ENCODE measurements at places on chromosomes 7 and 10.
A peak's percentile ranks its signal among the peaks of the same experiment; 100 is the strongest.

DNA sequence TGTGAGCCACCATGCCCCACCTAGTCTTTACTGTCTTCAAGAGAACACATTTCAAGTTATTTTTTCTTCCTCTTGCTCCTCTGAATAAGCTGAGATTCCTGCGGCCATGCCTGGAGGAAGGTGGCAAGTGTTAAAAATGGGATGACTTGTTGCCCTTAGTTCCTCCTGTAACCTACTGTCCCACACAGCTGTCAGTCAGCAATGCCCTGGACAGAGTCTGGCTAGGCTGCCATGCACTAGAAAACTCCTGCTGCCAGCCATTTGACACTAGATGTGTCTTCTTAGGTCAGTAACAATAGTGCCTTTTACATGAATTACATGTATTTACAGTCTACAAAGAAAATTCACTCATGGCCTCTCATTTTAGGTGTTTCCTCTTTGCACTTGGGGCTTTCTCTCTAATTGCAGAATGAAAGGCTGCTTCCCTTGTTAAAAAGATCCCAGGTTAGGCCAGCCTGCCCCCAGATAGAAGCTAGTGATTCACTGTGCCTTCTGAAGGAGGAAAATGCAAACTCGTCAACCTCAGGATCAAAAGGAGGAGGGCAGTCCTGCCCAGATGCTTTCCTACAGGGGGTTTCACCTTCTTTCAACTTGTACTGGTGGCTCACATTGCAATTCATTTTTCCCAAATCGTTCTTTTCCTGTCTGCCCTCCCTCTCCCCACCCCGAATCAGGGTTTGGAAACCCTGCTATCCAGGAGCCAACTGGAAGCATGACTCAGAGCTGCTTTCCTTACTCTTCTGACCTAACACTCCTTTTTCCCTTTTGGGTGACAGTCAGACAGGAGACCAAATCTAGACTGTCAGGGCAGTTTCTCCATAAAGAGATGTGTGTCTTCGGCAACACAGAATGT, 136.6 kb downstream of the SPAG6 start:
- DNase-seq, result no peak

- DNase-seq, result no peak
Observed at GRCh38 chr10:128087884-128088709, 38.1 kb downstream of the MKI67 start.

- no peak for DNase-seq
Observed at GRCh38 chr10:48468130-48468790, 136.6 kb downstream of the ARHGAP22 start.

GRCh38 chr7:44918029-44918428, 32.7 kb upstream of the PURB start:
- no peak for DNase-seq

DNA sequence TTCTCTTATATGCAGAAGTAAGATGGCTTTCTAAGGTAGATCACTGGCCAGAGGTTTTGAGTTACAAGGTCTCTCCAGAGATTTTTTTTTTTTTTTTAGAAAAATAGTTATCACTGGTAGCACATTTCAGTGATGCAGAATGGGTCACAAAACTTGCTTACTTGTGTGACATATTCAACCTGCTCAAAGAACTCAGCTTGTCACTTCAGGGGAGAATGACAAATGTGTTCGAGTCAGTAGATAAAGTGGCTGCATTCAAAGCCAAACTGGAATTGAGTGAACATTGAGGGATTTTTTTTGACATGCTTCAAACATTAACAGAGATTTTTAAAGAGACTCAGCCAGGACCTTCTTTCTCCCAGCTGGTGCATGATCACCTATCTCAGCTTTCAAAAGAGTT, 33.4 kb downstream of the PHTF2 start:
- DNase-seq, result no peak

DNA sequence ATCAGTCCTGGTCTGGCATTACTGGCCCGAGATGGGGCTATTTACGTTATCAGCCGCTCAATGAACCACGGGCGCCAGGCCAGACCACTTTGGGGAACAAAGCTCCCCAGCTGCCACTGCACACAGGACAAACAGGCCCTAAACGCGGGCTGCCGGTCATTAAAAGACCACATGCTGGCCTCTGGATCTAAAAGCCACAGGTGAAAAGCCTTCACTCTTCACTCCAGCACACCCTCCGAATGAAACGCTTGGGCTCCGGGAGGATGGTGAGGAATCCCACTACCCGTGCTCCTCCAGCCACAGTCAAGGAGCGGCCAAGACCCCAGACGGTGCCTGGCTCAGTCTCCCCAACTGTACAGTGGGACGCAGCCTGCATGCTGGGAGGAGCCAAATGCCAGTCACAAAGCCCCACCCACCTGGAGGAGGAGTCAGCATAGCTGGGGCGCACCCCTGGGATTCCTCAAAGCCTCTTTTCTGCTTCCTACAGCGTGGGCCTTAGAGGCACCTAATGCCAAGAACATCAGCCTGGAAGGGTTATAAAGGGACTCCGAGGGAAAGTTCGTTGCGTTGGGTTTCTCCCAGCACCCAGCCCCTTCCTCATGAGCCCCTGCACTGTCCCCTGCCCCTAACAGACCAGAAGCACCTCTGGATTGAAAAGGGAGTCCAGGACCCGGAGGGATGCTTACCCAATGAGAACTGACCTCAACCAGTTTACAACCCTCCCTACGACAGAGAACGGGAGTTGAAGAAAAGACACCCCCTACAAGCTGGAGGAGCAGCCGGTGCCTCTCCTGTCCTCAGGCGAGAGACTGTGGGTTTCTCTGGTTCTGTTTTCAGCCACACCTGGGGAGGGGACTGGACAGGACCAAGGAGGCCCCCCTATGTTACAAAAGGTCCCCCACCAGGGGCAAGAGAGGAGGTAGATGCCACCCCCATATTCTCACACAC, 4.7 kb downstream of the PDGFA start:
- DNase-seq, result no peak

GRCh38 chr10:77359950-77360520, 277.6 kb downstream of the KCNMA1 start:
- no peak for DNase-seq

GRCh38 chr7:23072048-23072447, 33.5 kb upstream of the KLHL7 start:
- no peak for DNase-seq

DNA sequence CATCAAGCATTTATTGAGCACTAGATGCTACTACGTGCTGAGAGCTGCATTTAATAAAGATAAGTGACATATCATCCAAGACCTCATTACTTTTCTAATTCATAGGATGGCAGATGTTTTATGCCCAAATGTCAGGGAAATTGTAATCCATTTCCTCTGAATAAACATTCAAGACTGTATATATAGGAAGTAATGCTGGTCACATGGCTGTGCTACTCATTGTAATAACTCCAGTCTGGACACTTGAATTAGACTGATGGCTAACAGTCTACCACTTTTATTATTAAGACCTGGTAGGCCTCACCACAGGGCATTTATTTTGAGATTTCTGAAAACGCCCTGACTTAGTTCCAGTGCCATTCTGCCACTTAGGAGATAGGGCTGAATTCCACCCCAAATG, 36.6 kb downstream of the PIK3AP1 start:
- DNase-seq, result no peak

DNA sequence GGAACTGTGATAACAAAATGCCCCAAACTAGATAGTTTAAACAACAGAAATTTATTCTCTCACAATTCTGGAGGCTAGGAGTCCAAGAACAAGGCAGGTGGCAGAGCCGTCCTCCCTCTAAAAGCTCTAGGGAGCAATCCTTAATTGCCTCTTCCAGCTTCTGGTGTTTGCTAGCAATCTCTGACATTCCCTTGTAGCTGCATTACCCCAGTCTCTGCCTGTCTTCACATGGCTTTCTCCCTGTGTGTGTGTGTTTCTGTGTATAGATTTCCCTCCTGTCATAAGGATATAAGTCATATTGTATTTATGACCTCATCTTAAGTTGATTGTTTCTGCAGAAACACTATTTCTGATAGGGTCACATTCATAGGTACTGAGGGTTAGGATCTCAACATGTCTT, 177.5 kb downstream of the WNT2 start:
- no peak for DNase-seq

DNA sequence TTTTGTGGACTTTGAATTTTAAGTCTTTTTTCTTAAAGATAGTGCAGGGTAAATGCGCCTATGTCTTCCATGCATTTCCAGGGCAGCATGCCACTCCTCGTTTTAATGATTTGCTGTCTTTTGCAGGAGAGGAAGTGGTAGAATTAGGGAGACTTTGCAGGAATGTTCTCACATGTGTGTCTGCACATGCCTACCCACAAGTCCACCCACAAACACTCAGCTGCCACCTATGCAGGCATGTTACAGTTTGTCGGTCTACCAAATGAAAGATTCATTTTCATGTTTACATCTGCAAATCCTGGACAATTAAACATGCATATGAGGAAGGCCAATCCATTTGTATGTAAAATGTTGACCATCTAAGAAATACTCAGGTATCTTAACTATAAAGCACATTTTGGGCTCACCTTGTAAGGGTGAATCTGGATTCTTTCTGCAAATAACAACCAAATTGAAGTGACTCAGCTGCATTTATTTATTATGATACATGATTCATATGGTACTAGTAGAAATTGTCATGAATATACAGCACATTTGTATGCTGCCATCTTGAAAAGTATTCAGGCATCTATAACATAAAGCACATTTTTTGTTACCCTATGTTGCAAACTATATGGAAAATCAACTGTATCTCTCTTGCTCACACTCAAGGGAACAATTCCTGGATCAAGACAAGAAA, 4.7 kb upstream of the TEX36 start:
- DNase-seq, result no peak

DNA sequence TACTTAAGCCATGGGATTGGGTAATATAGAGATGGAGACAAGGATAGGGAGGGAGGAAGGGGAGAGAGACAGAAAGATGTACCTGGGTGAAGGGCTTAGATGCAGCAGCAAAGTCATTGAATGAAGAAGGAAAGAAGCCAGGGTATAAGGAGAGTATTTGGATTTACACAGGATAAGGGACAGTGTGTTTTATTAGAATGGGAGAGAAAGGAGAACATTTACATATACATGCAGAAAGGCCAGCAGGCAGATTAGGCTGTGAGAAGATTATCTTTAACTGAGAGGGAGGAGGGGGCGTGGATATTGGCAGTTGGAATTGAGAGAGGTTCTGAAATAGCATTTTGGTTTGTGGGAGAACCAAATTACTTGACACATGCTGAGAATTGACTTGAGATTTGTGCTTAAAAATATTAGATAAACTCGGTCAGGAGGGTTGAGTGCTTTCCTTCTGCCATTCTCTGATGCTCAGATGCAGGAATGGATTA, 161.5 kb upstream of the ZNF804B start:
- no peak for DNase-seq

- DNase-seq, result no peak
Observed at GRCh38 chr7:115229401-115230105, 307.7 kb downstream of the MDFIC start.

DNA sequence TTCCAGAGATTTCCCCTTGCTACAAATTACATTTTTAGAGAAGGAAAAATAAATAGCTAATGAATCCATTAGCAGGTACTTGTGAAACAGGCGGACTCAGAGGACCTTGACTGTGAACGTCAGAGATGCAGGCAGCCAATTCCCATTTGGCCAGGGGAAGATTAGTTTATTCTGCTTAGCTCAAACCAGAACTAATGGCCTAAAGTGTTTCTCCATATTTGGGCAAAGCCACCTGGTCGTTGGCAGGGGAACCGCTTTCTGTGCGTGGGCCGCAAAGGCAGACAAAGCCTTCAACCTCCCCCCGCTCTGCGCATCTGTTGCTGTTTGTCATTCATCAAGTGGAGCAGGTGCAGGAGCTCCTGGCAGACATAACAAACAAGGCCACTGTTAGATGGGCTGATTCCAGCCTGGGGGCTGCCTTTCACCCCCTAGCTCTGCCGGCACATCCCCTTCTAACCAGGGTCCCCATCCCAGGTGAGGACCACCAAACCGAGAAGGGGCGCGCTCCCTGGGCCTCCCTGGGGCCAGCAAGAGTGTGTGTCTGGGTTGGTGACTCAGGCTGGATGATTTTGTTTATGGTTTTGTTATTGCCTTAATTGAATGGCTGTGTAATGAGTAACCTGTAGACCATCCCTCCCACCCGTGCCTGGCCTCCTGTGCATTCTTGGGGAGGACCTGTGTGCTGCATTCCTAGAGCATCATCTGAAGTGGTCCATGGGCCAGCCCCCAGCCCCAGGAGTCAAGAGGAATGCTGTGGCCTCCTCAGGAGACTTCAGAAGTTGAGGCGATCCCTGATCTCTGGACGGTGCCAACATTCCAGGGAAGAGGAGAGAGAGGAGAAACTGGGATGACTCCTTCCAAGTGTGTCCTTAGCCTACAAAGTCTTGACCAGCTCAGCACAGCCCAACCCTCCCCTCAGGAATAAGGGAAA, 14.5 kb upstream of the CPA1 start:
- no peak for DNase-seq

GRCh38 chr7:37208528-37208927, 240.1 kb downstream of the ELMO1 start:
- peak; percentile 68 for DNase-seq

GRCh38 chr10:61844116-61844822, 57.2 kb upstream of the ARID5B start:
- DNase-seq, result no peak

DNA sequence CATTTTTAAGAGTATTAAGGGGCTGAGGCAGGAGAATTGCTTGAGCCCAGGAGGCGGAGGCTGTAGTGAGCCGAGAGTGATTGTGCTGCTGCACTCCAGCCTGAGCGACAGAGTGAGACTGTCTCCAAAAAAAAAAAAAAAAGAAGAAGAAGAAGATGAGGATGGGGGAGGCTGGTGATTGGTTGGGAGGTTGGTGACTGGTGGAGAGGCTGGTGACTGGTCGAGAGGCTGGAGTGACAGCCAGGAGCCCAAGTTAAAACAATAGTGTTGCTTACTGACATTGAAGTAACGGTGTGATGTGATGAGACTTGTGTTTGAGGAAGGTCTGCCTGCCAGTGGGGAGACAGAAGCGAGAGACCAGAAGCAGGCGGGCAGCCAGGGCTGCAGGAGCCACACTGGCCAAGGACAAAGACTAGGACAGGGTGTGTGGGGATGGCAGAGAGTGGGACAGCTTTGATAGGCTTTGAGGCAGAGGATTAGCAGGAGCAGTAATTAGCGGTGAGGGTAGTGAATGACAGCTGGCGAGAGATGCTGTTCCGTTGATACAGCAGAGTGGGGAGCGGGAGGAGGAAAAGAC, 4.9 kb downstream of the SRRT start:
- DNase-seq, result no peak

GRCh38 chr7:42236976-42237810, at the start of gene GLI3:
Gene GLI3, minus strand, starts transcription at chr7:42237209. Its CDS starts 13,956 bp downstream, at chr7:42223253.
- DNase-seq, result peak; percentile 10

DNA sequence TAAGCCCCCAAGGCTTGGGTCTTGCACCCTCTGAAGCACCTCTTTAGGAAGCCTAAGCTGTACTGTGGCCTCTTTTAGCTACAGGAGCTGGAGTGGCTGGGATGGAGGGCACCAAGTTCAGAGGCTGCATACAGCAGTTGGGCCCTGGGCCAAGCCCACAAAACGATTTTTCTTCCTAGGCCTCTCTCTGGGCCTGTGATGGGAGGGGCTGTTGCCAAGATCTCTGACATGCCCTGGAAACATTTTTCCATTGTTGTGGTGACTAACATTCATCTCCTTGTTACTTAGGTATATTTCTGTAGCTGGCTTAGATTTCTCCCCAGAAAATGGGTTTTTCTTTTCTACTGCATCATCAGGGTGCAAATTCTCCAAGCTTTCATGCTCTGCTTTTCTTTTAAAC, 375.7 kb upstream of the NPSR1 start:
- no peak for DNase-seq
